Activated T-cell treated with anti-CD3 and anti-CD28 coated beads for 48 hours (primary cell): ENCODE measurements at places on chromosomes 7 and 10.

DNA sequence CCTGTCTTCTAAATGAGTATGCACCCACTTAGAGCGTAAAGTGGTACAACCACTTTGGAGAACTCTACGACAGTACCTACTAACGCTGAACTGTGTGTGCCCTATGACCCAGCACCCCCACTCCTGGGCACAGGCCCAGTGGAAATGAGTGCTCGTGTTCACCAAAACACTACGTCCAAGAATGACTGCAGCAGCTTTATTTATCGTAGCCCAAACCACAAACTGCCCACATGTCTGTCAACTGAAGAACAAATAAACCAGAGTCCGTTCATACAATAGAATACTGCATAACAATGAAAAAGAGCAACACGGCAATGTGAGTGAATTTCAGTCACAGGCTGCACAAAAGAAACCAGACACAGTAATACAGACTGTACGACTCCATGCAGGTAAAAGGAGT, 35.4 kb downstream of the TLL2 start:
- no peak for DNase-seq

DNA sequence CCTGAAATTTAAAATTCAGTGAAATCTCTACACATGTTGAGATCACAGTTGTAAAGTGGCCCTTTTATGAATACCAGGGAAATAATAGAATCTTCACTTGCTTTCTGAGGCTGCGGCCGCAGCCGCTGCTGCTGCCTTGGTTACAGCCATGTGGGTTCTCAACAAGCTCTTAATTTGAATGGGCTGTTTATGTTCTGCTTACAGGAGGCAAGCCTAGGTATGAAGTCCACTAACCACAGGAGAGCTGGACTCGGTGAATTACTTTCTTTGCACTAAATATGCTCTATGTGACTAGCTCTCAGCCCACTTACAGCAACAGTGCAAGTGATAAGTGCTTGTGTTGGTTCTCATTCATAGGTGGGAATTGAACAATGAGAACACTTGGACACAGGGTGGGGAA, 410.8 kb downstream of the SFMBT2 start:
- no peak for DNase-seq

DNA sequence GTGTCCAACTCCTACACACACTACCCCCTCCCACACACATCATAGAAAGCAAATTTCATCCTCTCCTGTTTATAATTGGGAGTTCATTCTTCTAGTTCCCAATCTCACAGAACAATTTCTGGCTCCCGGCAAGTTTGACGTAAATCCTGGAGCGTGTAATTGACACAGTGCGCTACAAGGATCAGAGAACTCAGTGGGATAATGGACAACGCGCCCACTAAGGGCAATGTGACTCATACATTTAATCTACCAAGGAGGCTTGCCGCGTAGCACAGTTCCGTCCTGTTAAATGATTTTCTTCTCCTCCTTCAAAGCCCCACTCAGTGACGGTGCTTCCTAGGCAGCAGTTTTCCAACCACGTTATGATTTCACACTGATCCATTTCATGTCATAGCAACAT, 277.6 kb downstream of the SFMBT2 start:
- DNase-seq, result no peak

- DNase-seq, result no peak
Measured at GRCh38 chr10:1807924-1808323, 70.6 kb upstream of the ADARB2 start.

- DNase-seq, result no peak
Measured at GRCh38 chr10:86753638-86754434, 2.6 kb upstream of the BMPR1A start.
